Memory B cell (primary cell): ENCODE measurements at places on chromosomes 7 and 10.
A peak's percentile ranks its signal among the peaks of the same experiment; 100 is the strongest.

- no peaks in the 10 kb centered on the region for H3K4me1 ChIP-seq
- no peak overlapping the region for H3K27ac ChIP-seq
- H3K27me3 ChIP-seq: peaks cover 5% of the 10 kb centered on the region
Measured at GRCh38 chr7:134473861-134474291, 15.0 kb upstream of the AKR1B1 start.

- no peaks in the 10 kb centered on the region for H3K36me3 ChIP-seq
- no peak for DNase-seq
- H3K4me1 ChIP-seq: no peaks in the 10 kb centered on the region
- H3K27me3 ChIP-seq: no peaks in the 10 kb centered on the region
Measured at GRCh38 chr10:105094048-105094447, 453.0 kb downstream of the SORCS3 start.

- H3K4me1 ChIP-seq: peaks cover 3% of the 10 kb centered on the region
- H3K27ac ChIP-seq: no peak overlapping the region
- no peak overlapping the region for H3K4me3 ChIP-seq
- no peaks in the 10 kb centered on the region for H3K36me3 ChIP-seq
Measured at GRCh38 chr7:103065667-103066066, 8.9 kb downstream of the FBXL13 start.

GRCh38 chr10:25056726-25057125 lies 40.3 kb downstream of the THNSL1 start:
- H3K27me3 ChIP-seq: peaks cover 6% of the 10 kb centered on the region
- H3K4me1 ChIP-seq: no peaks in the 10 kb centered on the region
- no peaks in the 10 kb centered on the region for H3K36me3 ChIP-seq
- H3K4me3 ChIP-seq: no peak overlapping the region
- H3K27ac ChIP-seq: no peak overlapping the region
- DNase-seq: no peak

GRCh38 chr7:26187380-26188205 lies 13.0 kb downstream of the HNRNPA2B1 start:
- no peak overlapping the region for H3K4me3 ChIP-seq
- peak overlapping the region; percentile 85 for H3K27ac ChIP-seq
- peaks cover 20% of the 10 kb centered on the region for H3K36me3 ChIP-seq
- DNase-seq: no peak
- no peaks in the 10 kb centered on the region for H3K27me3 ChIP-seq

DNA sequence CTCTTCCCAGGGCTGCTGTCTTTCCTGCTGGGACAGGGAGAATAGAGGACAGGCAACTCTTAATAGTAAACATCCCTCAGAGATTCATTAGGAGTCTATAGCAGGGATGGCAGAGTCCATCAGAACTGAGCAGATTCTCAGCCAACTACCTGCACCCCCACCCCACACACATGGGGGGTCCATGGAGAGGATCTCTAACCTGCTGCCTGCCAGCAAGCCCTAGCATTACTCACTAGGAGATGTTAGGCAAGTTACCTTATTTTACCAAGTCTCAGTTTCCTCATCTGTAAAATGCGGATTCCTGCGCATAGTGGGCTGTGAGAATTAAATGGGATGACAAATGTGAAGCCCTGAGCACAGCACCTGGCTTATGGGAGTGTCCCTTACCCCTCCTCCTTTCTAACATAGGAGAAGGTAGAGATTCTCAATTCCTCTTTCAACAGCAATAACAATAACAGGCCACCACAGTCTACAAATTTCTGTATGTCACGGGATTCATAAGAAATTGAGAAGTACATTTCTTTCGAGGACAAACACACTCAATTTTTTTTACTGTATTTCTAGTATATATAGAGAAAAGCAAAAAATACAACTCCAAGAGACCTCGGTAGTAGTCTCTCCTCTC lies 23.8 kb upstream of the WDR11 start:
- DNase-seq: peak; percentile 18
- H3K4me1 ChIP-seq: peaks cover 27% of the 10 kb centered on the region
- peaks cover 3% of the 10 kb centered on the region for H3K27me3 ChIP-seq
- peaks cover 7% of the 10 kb centered on the region for H3K36me3 ChIP-seq

DNA sequence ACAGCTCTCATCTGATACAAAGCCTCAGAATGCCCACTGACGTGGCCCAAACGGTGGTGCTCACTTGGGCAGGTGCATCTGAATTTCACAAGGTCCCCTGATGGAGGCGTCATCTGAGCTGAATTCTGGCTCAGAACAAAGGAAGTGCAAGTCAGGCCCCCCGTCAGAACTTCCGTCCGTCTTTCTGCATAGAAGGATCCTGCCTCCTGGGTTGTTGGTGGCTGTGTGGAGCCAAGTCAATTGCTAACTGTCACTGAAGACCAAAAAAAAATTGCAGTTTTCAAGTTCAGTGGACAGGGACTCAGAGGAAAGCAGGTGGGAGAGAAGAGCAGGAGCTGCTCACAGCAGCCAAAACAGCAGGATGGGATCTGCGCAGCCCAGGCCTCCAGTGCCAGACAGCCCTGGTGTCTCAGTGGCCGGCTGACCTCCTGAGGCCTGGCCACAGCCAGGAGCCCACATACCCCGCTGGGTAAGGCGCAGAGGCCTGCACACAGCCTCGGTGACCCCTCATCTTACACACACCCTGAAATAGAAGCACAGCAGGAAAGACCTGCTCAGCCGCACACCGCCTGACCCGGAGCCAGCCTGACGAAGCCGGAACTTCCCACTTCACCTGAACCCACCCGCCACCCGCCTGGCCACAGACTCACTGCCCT lies 49.4 kb downstream of the PYROXD2 start:
- no peak overlapping the region for H3K27ac ChIP-seq
- no peaks in the 10 kb centered on the region for H3K36me3 ChIP-seq
- H3K4me3 ChIP-seq: no peak overlapping the region
- peaks cover 10% of the 10 kb centered on the region for H3K27me3 ChIP-seq

DNA sequence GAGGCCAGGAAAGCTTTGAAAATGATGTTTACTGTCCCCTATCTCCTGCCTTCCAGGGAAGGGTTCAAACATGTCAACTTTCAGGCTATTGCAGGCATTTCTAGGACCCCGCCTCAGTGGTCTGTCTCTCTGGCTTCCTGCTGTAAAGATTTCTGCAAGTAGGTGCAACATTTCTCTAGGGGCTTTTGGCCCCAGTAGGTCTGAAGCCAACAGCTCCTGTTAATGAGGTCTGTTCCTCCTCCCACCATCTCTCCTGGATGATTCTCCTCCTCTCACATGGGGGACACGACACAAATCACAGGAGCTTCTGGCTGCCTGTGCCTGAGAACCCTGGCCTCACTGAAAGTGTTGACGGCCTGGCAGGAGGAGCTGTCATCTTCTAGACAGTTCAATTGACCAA lies 194.3 kb downstream of the CYP26A1 start:
- no peaks in the 10 kb centered on the region for H3K27me3 ChIP-seq

- peaks cover 11% of the 10 kb centered on the region for H3K4me1 ChIP-seq
- H3K27me3 ChIP-seq: peaks cover 7% of the 10 kb centered on the region
- H3K27ac ChIP-seq: no peak overlapping the region
- no peak for DNase-seq
- no peak overlapping the region for H3K4me3 ChIP-seq
Measured at GRCh38 chr7:151053096-151053495, 4.6 kb downstream of the CDK5 start.

GRCh38 chr10:44404741-44405437 lies 20.0 kb upstream of the CXCL12 start:
- H3K27ac ChIP-seq: no peak overlapping the region
- no peak overlapping the region for H3K4me3 ChIP-seq
- H3K4me1 ChIP-seq: peaks cover 2% of the 10 kb centered on the region
- no peaks in the 10 kb centered on the region for H3K36me3 ChIP-seq

DNA sequence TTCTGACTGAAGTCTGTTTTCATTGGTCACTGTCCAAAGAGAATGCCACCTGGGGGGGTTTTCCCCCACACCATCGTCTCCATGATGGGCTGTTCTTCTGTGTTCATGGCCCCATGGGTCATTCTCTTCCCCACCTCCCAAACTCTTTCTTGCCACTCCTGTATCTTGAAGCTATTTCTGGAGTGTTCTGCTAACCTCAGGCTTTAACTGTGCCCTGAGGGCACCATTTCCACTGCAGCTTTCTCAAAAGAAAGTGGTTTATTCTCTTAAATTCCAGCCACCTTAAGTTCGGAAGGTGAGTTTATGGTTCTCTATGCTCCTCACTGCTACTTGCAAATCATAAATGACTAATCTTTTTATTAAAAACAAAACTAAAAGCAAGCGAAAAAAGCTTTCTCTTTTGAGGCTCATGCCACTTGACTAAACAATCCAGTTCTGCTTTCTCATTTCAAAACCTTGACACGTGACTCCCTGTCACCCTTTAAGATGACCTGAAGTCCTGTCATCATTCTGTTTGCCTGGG lies 7.4 kb upstream of the APBB1IP start:
- DNase-seq: no peak
- peaks cover 15% of the 10 kb centered on the region for H3K4me1 ChIP-seq
- peak overlapping the region; percentile 70 for H3K4me3 ChIP-seq
- no peaks in the 10 kb centered on the region for H3K36me3 ChIP-seq
- H3K27ac ChIP-seq: no peak overlapping the region
- H3K27me3 ChIP-seq: no peaks in the 10 kb centered on the region

DNA sequence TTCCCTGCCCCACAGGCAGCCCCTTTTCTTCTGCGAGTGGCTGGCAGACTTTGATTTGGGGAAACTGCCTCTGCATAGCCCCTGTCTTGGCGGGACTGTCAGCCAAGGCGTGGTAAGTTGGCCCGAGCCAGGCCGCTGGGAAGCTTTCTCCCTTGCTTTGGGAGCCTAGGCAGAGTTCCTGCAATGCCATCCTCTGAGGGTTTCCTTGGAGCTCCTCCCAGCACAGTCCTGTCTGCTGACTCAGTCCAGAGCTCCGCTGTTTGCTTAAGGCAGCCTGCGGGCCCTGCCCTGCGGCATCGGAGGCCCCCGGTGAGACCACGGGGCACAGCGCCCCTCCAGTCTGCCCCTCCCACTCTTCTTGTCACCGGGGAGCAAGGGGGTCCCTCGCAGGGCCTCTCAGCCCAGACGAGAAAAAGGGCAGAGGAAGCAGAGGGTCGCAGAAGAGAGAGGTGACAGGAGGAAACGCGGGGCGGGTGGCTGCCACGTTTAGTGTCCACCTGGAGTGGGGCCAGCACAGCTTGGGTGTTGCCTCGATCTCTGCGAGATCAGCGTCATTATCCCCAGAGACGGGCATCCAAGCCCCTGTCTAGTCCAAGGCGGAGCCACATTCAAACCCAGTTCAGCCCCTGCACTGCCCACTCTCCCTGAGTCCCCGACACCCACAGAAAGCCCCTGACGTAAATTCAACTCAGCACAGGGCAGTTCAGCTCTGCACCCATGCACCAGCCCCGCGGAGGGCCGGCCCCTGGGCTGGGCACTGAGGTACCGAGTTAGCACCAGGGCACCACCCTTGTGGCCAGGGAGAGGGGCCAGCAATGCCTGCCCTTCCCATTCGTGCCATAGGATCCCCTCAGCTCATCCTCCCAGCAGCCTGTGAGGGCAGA lies 59.0 kb upstream of the CHST15 start:
- no peak for DNase-seq
- H3K27me3 ChIP-seq: no peaks in the 10 kb centered on the region
- no peaks in the 10 kb centered on the region for H3K36me3 ChIP-seq
- H3K4me3 ChIP-seq: peak overlapping the region; percentile 11
- peaks cover 7% of the 10 kb centered on the region for H3K4me1 ChIP-seq

GRCh38 chr10:78263521-78263988 lies 229.9 kb downstream of the RPS24 start:
- peaks cover 2% of the 10 kb centered on the region for H3K4me1 ChIP-seq
- no peak overlapping the region for H3K27ac ChIP-seq
- DNase-seq: no peak
- no peaks in the 10 kb centered on the region for H3K36me3 ChIP-seq
- H3K27me3 ChIP-seq: peaks cover 6% of the 10 kb centered on the region
- H3K4me3 ChIP-seq: no peak overlapping the region

GRCh38 chr7:107528461-107528860 lies 35.3 kb downstream of the COG5 start:
- H3K27ac ChIP-seq: no peak overlapping the region
- no peaks in the 10 kb centered on the region for H3K27me3 ChIP-seq

GRCh38 chr7:17022920-17023319 lies 141.1 kb upstream of the AGR3 start:
- H3K27me3 ChIP-seq: peaks cover 3% of the 10 kb centered on the region
- H3K4me1 ChIP-seq: no peaks in the 10 kb centered on the region
- no peak overlapping the region for H3K27ac ChIP-seq
- no peaks in the 10 kb centered on the region for H3K36me3 ChIP-seq

GRCh38 chr10:32038777-32039176 lies 17.4 kb downstream of the KIF5B start:
- H3K27me3 ChIP-seq: no peaks in the 10 kb centered on the region
- H3K27ac ChIP-seq: no peak overlapping the region
- peaks cover 12% of the 10 kb centered on the region for H3K4me1 ChIP-seq

- DNase-seq: no peak
- no peak overlapping the region for H3K27ac ChIP-seq
- peaks cover 3% of the 10 kb centered on the region for H3K4me1 ChIP-seq
- H3K4me3 ChIP-seq: no peak overlapping the region
- no peaks in the 10 kb centered on the region for H3K36me3 ChIP-seq
- peaks cover 7% of the 10 kb centered on the region for H3K27me3 ChIP-seq
Measured at GRCh38 chr7:3835109-3835508, 534.1 kb downstream of the SDK1 start.

GRCh38 chr10:123618224-123618623 lies 47.9 kb upstream of the GPR26 start:
- H3K27ac ChIP-seq: no peak overlapping the region
- no peak overlapping the region for H3K4me3 ChIP-seq
- peaks cover 9% of the 10 kb centered on the region for H3K27me3 ChIP-seq

- H3K27me3 ChIP-seq: peaks cover 23% of the 10 kb centered on the region
- DNase-seq: no peak
- H3K36me3 ChIP-seq: no peaks in the 10 kb centered on the region
- H3K4me1 ChIP-seq: no peaks in the 10 kb centered on the region
- no peak overlapping the region for H3K4me3 ChIP-seq
- no peak overlapping the region for H3K27ac ChIP-seq
Measured at GRCh38 chr7:28986765-28987110, 28.6 kb upstream of the TRIL start.

DNA sequence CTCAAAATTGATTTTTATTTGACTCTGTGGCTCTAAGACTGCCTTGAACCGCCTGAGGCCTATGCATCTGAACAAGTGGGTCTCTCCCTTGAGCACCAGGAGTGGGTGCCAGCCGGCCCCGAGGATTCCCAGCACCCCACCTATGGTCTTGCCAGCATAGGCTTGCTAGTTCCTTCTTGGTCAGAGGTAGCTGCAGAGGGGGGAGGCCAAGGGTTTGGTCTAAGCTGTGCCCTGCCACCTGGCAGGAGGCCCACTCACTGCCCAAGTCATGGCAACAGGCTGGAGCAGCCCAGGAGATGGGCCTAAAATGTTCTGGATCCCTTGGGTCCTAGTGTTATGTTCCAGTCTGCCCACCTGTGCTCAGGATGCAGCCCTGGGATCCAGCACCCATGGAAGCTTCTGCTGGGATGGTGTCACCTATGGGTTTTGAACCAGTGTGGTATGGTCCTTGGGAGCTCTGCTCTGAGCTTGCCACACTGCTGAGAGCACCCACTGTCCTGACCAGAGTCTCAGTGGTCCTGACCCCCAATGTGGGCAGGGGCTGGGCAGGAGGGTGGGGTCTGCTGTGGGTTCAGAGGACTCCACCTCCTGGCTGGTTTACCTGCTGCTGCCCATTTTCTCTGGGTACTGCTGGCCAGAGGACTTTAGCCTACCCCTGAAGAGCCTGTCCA lies 12.6 kb downstream of the YKT6 start:
- H3K36me3 ChIP-seq: peaks cover 20% of the 10 kb centered on the region
- H3K4me1 ChIP-seq: peaks cover 9% of the 10 kb centered on the region
- DNase-seq: no peak
- no peak overlapping the region for H3K4me3 ChIP-seq
- H3K27ac ChIP-seq: peak overlapping the region; percentile 74
- H3K27me3 ChIP-seq: no peaks in the 10 kb centered on the region
